AG04450 (cell line): ENCODE measurements at places on chromosomes 16 and 17. TPM values are rescaled to one million over a fixed set of nuclear protein-coding genes. Genes with fewer than 3 reads are reported as not detected.

Gene ABCC12
- not detected in 2 replicates for polyA plus RNA-seq

GRCh38 chr17:57045868-57046704 lies 39.0 kb upstream of the AKAP1 start:
- no peak for DNase-seq

DNA sequence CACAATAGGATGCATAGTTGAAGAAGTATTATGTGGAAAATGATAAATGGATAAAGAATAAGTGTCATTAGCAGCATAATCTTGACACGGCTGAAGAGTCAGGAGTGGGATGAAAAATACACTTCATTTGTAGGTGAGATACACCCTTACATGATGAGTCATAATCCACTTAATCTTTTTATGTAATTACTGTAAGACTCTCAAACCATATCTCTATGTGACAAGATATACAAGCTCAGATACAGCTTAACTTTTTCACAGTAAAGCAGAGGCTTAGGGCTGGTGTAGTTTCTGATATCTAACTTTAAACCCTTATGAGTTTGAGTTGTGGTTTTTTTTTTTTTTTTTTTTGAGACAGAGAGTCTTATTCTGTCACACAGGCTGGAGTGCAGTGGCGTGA lies 101.2 kb downstream of the FTO start:
- no peak for DNase-seq

DNA sequence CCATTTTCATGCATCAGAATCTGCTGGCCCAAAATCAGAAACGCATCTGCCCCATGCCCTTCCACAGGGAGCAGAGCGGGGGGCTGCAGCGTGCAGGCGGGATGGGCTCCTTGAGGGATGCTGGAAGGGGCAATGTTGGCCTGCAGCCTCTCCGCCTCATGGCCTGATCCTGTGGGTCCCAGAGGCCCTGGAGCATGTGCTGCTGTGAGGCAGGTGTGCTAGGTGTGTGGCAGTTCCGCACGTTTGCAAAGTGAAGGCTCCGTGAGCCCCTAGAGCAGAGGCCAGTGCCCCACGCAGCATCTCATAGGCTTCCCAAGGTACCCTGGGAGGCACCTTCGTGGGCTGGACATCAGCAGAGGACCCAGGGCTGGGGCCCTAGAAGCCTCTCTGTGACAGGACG lies 36.4 kb upstream of the CDH15 start:
- no peak for DNase-seq

Gene SERPINF2
- 0.07 TPM in 1 of 2 replicates, not detected in the other for polyA plus RNA-seq

Gene BLMH
- 19.4 and 20.3 TPM in 2 replicates for polyA plus RNA-seq

- DNase-seq: no peak
Observed at GRCh38 chr16:20903116-20903898, 2.7 kb downstream of the LYRM1 start.

Gene CFAP97D1
- 0.02 TPM in 1 of 2 replicates, not detected in the other for polyA plus RNA-seq

DNA sequence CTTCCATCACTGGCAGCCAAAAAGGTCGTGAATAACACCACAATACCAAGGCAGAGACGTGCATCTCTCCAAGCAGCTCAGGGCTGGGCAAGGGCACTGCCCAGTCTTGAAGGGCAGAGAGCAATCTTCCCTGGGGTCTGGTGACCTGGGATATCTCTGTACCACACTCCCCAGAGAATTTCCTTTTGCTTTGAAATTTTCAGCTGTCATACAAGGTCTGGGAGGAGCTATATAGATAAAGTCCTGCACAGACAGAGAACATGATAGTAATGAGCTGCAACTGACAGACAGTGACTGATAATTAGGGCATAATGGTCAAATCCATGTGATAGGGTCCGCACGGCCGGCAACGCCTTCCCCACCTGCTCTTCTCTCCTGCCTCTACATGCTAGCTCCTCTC lies 68.2 kb downstream of the DYNLRB2 start:
- DNase-seq: no peak

Gene EZH1
- polyA plus RNA-seq: 18.8 and 26.3 TPM in 2 replicates

DNA sequence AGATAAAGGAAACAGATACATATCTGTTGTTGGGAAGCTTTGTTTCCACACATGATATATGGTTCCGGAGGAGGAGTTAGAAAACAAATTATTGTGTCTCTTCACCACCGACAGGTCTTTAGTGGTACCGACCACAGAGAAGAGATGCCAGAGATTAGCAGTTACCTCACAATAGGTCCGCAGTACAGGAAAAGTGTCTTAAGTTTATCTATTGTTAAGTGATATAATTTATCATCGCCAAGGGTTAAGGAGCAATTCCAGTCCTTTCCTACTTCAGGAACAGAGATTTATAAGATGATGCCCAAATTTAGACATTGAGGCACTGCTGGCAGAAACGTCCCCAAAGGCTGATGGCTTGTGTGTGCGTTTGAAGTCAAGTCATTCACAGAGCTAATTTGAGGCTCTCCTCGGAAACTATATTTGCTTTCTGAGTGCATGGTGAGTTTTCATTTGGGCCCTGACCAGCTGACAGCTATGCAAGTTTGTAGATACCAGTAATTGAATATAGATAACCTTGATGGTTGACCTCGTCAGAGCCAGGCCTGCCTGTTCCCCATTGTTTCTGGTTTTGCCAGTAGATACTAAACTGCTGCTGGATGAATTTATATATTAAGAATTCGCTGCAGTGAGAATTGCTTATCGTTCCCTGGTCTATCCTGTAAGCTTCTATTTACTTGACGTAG lies 196.4 kb upstream of the IRX3 start:
- no peak for DNase-seq

GRCh38 chr17:70202840-70203239 lies 33.5 kb downstream of the KCNJ2 start:
- DNase-seq: no peak

DNA sequence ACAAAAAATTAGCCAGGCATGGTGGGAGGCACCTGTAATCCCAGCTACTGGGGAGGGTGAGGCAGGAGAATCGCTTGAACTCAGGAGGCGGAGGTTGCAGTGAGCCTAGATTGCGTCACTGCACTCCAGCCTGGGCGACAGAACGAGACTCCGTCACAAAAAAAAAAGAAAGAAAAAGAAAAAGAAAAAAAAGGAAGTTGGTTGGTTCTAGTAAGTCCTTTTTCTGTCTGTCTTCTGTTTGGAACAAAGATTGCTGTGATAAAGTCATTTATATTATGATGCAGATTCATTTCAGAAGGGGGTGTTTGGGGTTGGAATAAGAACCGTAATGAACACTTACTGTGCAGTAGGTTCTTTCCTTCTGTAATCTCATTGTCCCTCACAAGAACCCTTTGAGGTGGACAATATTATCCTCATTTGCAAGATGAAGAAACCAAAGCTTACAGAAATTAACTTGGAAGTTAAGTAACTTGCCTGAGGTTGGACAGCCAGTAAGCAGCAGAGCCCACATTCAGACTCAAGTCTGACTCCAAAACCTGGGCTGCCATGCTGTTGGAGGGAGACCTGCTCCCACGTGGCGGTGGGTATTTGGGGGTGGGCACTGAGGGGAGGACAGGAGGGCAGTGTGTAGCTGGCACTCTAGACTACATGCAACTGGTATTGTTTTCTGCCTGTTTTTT lies 10.3 kb downstream of the MINK1 start:
- no peak for DNase-seq

- DNase-seq: no peak
Observed at GRCh38 chr16:27351989-27352388, 38.2 kb downstream of the IL4R start.

Gene DHX58
- polyA plus RNA-seq: 2.0 and 2.9 TPM in 2 replicates

Gene SIRT7
- 4.3 and 6.0 TPM in 2 replicates for polyA plus RNA-seq

DNA sequence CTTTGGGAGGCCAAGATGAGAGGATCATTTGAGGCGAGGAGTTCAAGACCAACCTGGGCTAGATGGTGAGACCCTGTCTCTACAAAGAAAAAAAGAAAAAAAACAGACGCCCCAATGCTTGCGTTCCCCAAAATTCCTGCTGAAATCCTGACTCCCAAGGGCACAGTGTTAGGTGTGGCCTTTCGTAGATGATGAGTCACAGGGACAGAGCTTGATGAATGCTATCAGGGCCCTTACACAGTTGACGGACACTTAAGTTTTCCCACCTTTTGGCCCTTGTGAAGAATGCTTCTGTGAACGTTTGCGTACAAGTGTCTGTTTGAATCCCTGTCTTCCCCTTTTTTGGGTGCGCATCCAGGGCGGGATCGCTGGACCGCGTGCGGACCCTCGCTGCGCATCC lies 16.5 kb upstream of the ZNF750 start:
- DNase-seq: no peak

DNA sequence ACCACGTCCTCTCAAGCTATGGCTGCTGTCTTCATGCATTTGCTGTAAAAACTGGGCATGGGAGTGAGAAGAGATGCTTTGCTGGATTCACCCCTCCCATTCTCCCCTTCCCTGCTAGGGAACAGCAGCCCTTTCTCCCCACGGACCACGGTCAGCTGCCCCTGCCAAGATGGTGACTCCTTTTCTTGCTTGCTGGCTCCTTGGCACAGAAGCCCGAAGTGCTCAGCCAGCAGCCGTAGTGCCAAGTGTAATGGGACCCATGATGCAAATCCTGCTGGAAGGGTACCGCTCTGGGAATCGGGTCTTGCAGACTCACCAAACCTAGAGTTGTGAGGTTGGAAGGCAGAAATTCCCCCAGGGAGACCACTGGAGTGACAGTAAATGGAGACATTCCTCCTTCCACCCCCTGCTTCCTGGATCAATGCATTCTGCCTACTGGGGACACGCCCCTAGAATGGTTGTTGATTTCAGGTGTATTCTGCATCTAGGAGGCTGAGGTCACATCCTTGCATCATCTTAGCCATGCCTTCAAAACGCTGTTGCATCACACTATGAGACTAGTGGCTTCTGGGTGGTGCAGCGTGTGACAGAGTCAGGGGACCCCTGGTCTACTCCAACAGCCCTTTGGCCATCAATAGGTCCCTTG lies 63.0 kb upstream of the CBX4 start:
- DNase-seq: no peak

Gene CES1
- polyA plus RNA-seq: 1.1 and 1.4 TPM in 2 replicates

- no peak for DNase-seq
Observed at GRCh38 chr17:78876094-78876597, 26.9 kb downstream of the CEP295NL start.

Gene KRT12
- polyA plus RNA-seq: not detected in 2 replicates

DNA sequence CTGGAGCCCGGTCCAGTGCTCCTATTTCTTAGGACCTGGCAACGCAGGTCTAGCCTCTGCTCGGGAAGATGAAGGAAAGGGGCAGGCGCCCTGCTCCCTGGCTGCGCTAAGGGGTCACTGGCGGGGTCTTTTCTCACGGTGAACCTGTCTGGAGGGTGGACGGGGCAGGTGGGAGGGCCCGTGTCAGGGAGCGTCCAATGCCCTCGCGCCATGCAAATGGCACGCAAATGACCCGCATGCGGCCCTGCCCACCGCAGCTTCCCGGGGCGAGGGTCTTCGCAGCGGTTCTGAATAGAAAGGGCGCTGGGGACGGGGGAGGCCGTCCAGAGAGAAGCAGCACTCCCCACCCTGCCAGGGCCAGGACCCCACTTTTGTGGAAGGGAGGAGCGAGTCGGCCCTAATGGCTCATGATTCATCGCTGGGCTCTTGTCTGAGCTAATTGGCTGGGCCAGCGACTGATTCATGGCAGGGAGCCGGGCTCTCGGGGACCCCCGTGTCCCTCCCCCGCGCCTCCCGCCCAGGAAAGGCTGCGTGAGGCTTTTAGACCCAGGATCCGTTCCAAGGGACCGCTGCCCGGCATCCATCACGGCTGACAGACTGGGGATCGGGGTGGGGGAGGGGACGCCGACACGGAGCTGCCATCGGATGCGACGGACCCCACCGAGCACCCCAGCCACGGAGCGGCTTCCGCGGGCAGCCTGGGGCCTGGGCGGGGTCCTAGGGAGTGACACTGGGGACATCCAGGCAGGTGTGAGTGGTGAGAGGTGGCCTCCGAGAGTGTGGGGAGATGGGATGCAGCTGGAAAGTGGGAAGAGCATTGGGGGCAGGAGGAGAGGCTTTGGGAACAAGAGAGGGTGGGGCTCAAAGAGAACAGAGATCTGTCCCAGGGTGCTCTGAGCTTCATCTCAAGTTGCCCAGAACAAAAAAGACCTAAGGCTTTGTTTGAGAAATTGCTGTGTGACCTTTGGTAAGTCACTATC lies 25.0 kb upstream of the NGFR start:
- no peak for DNase-seq
